Inflammatory macrophage treated with lipopolysaccharide for 4 hours (primary cell): ENCODE measurements at places on chromosomes 16 and 17.

DNA sequence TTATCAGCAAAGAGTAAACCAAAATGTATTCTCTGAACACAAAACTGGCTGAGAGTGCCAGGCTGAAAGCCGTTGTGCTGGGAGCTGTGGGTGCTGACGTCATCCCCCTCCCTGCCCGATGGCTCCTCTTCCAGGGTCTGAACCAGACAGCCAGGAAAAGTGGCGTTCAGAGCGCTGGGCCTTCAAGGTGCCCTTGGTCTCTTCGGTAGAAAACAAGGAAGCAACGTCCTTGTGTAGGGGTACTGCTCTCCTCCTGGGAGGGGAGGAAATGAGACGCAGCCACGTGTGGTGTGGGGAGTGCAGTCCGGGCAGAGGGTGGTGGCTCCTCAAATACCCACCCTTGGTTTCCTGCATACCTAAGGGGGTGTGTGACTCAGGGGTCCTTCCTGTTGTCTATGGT is 394.7 kb downstream of the SEC14L1 start:
- no peak for DNase-seq

DNA sequence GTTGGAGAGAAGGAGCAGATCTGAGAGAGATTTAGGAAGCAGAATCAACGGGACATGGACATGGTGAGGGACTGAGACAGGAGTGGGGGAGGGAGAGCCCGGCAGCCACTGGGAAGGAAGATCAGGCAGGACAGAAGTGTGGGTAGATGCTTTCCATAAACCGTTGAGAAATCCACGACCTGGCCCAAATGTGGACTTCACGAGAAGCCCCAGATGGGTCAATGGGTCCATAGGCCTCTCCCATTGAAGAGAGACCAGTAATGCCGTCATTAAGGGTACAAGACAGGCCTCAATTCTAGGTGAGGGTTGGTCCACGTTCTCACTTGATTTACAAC is 530 bp upstream of the CCL22 start:
- peak; percentile 39 for DNase-seq

GRCh38 chr16:17278988-17279387 is 191.8 kb downstream of the XYLT1 start:
- DNase-seq: no peak

- DNase-seq: no peak
Observed at GRCh38 chr17:80531400-80531799, 13.2 kb upstream of the RPTOR start.

- DNase-seq: no peak
Observed at GRCh38 chr16:31491778-31492418, 9.0 kb downstream of the SLC5A2 start.

DNA sequence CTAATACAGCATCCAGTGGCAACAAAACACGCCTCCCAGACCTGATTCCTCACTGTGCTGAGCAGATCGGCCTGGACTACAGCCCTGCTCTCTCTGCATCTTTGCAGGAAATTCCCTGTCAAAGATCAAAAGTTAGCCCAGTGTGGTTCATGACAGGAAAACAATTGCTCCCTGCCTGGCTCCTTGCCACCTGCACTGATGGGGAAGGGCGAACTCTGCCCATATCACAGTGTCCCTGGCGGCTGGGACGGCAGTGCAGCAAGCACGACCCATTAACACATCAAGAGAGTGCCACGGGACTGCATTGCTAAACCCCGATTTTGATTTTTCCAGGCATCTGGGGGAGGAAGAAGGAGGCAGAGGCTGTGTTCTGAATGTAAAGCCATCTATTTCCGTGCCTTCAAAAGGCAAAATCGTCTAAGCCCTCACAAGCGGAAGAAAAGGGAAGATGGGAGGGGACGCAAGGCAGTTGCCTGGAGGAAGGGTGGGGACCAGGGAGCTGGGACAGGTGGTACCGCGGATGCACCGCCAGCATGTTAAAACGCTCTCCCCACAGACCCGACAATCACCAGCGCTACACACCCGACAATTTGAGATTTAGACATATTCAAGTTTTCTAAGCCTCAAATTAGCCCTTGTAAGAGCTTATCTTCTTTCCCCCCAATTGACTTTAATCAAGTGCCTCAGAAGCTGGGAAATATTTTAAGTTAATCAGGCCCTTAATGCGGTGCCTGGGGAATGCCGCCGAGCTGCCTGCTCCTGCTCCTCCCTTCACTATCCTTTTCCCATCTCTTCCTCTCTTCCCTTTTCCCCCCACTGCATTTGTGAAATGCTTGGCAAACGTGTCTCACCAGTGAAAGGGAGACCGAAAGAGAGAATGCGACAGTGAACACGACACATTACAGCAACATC is 238.8 kb upstream of the CDH5 start:
- no peak for DNase-seq

DNA sequence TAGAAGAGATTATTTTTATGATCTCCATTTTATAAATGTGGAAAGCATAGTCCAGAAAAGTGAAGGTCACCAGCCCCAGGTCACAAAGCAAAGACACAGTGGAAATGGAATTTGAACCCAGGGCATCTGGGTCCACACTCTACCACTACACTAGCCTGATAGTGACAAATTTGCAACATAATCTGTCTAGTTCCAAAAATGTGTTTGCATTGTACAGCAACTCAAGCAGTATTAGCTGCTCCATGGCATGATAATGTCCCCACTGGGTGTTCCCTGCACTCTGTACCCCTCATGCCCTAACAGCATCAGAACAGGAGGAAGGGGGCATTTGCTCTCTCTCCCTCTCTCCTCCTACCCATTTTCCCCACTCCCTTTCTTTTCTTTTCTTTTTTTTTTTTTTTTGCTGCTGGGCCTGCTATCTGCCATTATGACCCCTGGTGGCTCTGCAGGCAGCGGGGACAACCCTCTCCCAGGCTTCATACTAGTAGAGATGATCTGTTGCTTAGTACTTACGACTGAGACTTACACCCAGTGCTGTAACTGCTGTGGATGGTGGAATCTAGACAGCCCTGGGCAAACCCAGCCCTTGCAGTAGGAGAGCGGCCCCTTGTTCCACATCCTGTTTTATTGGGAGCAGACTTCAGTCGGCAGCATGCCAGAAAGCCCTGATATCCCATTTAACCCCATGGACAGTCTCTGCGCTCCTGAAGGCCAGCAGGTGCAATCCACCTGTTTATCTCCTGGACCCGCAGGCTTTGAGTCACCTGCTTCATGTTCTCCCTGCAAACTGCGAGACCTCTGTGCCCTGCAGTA is 306.3 kb downstream of the SOX9 start:
- no peak for DNase-seq

GRCh38 chr17:74759941-74760340 is 11.5 kb downstream of the NHERF1 start:
- DNase-seq: no peak

GRCh38 chr16:46914556-46915201 is 30.5 kb downstream of the GPT2 start:
- DNase-seq: no peak

GRCh38 chr16:84237994-84238750 is 1.6 kb downstream of the KCNG4 start:
- no peak for DNase-seq

DNA sequence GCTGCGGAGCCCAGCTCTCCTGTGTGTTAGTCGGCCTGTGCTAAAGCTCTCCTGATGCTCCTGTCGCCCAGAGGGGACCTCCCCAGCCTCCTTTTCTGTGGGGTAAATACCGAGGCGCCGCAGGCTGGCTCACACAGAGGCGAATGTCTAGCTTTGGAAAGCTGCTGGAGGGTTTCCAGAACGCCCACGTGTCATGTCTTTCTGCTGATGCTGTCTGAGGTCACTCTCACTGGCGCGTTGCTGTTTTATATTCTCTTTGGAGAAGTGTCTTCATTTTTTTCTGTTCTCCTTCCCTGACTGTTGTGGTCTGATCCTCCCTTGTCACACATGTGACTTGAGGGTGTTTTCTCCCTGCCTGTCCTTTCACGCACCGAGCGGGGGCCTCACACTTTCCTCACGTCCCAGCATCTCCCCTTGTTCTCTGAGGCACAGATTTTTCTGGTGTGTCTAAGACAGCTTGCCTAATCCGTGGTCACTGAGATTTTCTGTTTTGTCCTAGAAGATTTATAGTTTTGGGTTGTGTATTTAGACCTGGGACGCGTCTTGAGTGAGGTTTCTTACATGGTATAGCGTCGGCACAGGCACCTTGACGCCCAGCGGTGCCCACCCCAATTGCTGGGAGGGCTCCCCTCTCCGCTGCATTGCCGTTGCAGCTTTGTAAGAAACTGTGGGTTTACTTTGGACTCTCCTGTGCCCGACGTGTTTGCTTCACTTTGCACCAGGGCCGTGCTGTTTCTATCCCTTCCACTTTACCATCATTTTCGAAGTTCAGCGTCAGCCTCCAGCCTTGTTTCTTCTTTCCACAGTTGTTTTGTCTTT is 92.1 kb upstream of the ZNF750 start:
- peak; percentile 75 for DNase-seq

DNA sequence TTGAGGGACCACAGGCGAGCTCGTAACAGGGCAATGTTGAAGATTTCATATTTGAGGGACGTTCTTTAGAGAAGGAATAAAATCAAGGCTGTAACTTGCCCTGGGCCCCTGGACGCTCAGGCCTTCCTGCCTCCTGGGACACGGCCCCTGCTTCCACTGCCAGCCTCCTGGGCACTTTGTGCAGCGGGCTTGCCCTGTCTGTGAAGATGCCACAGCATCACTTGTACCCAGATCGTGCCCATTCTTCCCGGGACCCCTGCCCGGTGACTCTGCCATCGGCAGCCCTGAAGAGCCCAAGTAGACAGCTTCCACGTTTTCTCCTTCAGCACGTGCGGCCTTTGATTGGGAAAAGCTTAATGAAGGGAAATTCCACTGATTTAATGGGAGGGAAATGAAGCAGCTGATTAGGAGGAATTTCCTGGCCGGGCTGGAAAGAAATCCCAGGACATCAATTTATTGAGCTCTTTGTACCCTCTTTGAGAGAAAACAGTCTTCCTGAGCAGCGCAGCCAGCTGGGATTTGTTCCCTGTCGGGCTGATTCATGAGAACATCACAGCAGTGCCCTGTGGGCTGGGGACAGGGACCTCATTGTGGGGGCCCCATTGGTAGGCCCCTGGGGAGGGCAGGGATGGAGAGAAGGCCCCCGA is 71.5 kb downstream of the CRISPLD2 start:
- no peak for DNase-seq

DNA sequence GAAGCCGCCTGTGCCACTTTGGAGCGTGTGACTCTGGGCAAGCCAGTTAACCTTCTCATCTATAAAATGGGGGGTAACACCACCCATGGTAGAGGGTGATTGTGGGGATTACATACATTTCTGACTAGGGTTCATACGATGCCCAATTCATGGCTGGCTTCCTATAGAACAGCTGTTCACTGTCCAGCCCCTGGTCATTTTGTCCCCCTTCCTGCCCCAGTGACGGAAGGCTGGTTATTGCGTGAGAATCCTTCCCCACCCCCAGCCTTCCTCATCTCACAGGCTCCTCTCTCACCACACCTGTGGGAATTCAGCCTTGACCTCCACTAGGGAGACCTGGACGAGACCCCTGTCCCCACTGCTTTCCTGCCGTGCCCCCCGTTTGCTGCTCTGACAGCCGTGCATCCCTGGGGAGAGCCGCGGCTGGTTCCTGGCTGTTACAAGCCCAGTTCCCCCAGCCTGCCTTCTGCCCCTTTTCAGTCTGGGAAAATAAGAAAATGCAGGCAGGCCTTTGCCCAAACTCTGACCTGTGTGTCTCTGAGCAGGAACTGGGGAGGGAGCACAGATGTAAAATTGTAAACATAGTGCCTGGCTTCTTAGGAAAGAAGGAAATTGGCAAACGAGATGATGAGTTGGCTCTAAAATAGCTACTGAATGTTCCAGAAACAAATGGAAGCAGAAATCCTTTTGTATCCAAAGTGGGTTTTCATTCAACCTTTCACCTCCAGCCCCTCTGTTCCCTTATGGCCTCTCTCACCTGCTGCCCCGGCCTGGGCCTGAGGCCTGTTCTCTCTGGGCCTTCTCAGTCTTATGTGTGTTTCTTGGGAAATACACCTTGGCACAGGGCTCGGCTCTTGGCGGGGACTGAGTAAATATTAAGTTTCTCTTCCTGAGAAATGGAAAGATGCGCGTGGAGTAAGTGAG is 67.3 kb downstream of the OR1D5 start:
- DNase-seq: no peak

DNA sequence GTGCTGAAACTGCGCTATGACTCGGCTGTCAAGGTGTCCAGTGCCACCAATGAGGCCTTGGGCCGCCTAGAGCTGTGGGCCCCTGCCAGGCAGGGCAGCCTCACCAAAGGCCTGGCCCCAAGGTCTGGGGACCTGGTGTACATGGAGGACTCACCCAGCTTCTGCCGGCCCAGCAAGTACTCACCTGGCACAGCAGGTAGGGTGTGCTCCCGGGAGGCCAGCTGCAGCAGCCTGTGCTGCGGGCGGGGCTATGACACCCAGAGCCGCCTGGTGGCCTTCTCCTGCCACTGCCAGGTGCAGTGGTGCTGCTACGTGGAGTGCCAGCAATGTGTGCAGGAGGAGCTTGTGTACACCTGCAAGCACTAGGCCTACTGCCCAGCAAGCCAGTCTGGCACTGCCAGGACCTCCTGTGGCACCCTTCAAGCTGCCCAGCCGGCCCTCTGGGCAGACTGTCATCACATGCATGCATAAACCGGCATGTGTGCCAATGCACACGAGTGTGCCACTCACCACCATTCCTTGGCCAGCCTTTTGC is 25.0 kb downstream of the WNT9B start:
- no peak for DNase-seq

- no peak for DNase-seq
Observed at GRCh38 chr16:85037050-85037410, 9.4 kb downstream of the KIAA0513 start.

DNA sequence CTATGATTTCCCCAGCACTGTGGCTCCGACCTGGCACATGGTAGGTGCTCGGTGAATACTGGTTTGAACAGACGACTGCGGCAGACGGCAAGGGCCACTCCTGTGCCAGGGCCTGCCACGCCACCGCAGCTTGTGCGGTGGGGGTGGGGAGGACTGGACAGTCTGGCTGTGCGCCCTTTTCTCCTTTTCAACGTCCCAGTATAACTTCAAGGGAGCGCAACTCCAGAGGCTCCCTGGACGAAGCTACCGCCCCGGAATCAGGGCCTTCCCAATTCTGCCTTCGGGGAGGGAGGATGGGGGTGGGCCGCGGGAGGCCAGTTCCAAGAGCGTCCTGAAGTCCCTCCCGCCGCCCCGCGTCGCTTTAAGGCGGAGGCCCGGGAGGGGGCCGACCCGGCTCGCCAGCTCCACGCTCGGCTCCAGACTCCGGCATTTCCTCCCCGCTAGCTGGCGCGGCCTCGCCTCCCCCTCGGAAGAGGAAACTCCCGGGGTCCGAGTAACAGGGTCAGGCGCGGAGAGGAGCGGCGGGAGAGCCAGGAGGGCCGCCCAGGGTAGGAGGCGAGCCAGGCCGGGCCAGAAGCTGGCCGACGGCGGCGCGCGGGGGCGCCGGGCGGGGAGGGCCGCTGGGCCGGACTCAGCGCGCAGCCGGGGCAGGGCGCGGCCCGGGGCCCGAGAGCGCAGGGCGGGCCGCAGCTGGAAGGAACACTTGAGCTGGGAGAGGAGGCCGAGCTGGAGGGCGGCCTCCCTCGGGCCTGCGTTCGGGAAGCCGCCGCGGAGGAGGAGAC is at the start of gene ITPRIPL2:
Gene ITPRIPL2 (plus strand): TSS at position 388 of the 782 bp plus-strand sequence. CDS start 498 bp downstream, outside the sequence.
- peak; percentile 90 for DNase-seq

GRCh38 chr16:67425580-67425979 is 5.3 kb upstream of the HSD11B2 start:
- DNase-seq: no peak
